ENCODE measurements at places on chromosomes 2 and 18.

DNA sequence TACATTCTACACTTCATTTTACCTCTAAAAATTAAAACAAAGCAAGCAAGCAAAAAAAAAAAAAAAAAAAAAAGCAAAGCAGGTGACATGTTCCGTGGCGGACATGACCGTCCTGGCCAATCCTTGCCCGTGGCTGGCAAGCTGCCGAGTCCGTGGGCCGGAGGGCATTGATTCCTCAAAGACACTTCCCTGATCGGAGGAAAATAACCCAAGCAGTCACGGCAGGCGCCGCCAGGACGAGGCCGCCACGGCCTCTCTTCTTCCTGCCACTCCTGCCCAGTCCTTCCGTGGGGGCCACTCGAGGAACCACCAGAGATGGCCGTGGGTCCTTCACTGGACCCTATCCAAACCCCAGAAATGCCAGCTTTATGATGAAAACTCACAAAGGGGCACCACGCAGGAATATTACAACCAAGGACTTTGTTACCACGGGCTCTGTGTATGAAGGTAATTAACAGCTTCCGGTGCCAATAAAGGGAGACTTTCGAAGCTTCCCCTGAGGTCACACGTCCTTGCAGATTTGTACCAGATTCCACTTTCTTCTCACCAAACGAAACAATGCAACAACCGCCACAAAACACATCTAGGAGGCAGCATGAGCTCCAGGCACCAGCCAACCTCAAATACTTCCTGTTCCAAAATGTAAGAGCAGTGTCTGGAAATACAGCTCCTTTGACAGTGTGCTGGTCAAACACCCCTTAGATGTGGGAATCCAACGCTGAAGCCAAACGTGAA, 170.3 kb downstream of the HDAC4 start:
- peak; percentile 27 for DNase-seq

- no peak for DNase-seq
Measured at GRCh38 chr18:53799134-53799533, 425.3 kb downstream of the MBD2 start.

DNA sequence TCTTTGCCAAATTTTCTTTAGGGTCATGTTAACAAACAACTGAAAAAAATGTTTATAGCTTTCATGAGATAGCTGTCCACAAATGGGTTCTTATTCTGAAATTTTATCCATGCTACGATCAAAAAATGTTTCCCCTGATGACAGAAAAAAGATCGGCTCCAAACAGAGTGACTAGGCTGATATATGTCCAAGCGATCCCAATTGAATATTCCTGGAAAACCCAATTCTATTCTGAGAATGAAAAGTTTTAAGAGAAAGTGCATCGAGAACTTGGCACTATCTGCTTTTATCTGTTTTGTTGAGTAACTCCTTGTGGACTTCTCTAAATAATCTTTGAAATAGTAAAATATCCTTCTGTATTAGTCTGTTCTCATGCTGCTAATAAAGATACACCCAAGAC, 19.1 kb downstream of the KCNE4 start:
- no peak for DNase-seq

GRCh38 chr2:86150502-86150901, 44.5 kb downstream of the PTCD3 start:
- DNase-seq = no peak

GRCh38 chr2:109439986-109440385, 173.8 kb downstream of the SEPTIN10 start:
- no peak for DNase-seq

GRCh38 chr2:38581193-38582147, 21.3 kb downstream of the HNRNPLL start:
- DNase-seq = peak; percentile 86

GRCh38 chr2:235480614-235481013, 13.2 kb upstream of the AGAP1 start:
- no peak for DNase-seq

Measured in CD4-positive, alpha-beta T cell treated with Interleukin-12 subunit alpha and Interleukin-12 subunit beta, for 1 hour (primary cell).